ENCODE measurements at places on chromosomes 16 and 17.

DNA sequence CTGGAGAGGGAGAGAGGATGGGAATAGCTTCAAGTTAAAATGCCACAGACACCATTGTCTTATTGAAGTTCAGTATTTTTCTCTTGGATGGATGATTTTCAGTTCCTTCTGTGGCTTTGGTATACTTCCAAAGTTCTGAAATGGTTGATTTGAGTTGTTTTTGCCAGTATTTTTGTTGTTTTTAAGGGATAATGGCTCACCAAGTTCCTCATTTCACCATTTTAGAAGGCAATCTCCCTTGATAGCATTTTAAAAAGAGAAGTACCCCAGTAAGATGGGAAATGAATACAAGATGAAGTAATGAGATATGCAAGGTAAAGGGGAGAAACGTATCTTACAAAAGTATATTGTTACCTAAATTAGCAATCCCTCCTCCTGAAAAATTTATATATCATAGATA lies 18.5 kb upstream of the SPDYE4 start:
- no peak for DNase-seq

- DNase-seq: no peak
These were observed 87.0 kb upstream of the MAF start for GRCh38 chr16:79687249-79688130.

GRCh38 chr17:82648742-82649331 lies 593 bp upstream of the WDR45B start:
- DNase-seq: no peak

GRCh38 chr17:35286120-35286781 lies 43.4 kb downstream of the SLFN5 start:
- DNase-seq: no peak

GRCh38 chr16:69851491-69852240 lies 89.5 kb downstream of the WWP2 start:
- DNase-seq: no peak

GRCh38 chr17:3892095-3892998 lies 506 bp downstream of the CAMKK1 start:
- no peak for DNase-seq

- DNase-seq: no peak
These were observed 3.7 kb upstream of the HSD17B2 start for GRCh38 chr16:82031116-82032084.

DNA sequence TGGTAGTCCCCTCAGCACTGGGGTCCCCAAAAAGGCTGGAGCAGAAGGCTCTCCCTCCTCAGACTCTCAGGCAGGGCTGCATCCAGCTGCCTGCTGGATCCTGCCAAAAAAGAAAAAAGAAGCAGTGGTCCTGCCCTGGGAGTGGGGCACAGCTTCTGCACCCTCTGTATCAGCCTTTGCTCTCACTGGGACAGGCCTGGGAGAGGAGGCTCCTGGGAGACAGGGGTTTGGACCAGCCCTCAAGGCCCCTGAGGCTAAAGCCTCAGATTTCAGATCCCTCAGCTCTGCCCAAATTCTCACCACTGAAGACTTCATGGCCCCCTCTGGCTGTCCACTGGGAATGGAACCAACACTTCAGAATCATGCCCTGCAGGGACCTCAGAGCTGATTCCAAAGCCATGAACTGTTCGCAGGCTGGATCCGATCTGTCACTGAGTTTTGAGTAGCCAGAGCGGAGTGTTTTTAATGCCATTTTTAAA lies 96.9 kb downstream of the C16orf78 start:
- no peak for DNase-seq

DNA sequence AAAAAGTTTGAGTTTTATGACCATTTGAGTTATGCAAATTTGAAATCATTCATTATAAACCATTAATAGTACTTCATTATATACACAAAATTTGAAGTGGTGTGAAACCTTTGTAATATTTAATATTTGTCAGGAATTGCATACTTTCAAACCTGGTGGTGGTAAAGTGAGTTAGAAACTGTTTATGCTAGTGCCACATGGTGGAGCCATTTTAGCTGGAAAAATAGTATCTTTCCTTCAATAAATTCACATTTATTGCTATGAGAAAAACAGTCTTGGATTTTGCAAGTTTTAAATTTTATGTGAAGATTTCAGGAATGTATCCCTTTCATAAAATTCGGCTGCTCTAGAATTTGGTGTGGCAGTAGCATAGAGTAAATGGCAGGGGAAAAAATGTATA lies 7.3 kb upstream of the BLMH start:
- DNase-seq: no peak

DNA sequence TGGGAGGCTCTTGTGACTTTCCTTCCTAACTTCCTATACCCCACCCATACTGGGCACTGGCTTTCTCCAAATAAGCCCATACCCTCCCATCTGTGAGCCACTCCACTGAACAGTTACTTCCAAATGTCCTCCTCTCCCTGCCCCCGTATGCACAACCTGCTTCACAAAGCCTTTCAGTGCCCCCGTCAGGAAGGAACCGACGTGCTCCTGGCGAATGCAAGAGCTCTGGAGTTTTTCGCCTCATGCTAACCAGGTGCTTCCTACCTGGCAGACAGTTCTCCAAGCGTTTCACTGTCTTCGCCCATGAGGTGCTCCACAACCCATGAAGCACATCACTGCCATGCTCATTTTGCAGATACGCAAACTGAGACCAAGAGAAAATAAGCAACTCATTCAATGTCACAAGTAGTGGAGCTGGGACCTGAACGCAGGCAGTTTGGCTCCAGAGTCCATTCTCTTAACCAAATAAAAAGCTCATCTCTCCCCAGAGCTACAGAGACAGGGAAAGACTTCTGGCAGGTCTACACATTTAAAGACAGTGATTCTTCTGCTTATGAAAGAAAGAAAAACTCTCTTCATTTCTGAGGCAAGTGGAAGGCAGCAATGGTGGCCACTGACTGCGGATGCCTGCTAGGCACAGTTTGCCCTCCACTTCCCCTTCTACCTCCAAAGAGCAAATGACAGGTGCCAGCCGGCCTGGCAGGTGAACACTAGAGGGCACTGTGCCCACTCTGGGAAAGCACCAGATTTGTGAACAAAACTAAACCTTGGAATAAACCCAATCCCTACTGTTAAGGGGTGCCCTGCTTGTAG lies 23.8 kb downstream of the SPHK1 start:
- peak; percentile 64 for DNase-seq

- no peak for DNase-seq
These were observed 120.0 kb upstream of the GOT2 start for GRCh38 chr16:58853854-58854791.

Data from NCI-H2081 treated with DMSO at 0.1 percent for 48 hours (cell line).